Skin of body (tissue), 3 donors: ENCODE measurements at places on chromosomes 16 and 17. TPM values are rescaled to one million over a fixed set of nuclear protein-coding genes. Genes with fewer than 3 reads are reported as not detected.

DNA sequence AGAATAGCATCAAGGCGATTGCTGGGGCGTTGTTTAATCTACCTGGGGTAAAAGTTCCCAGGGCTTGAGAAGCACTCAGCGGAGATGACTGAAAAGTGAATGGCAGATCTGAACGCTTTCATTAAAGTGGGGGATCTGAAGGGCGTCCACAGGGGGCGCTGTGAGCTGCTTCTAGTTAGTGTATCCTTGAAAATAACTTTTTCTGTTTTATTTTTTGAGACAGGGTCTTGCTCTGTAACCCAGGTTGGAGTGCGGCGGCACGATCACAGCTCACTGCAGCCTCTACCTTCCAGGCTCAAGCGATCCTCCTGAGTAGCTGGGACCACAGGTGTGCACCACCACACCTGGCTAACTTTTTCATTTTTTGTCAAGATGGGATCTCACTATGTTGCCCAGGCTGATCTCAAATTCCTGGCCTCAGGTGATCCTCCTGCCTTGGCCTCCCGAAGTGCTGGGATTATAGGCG lies 360.4 kb downstream of the SEC14L1 start:
- no peak for DNase-seq

Gene TSR3
- 24.6 TPM for total RNA-seq

- DNase-seq = no peak
Measured at GRCh38 chr16:70701596-70701995, 15.7 kb upstream of the MTSS2 start.

DNA sequence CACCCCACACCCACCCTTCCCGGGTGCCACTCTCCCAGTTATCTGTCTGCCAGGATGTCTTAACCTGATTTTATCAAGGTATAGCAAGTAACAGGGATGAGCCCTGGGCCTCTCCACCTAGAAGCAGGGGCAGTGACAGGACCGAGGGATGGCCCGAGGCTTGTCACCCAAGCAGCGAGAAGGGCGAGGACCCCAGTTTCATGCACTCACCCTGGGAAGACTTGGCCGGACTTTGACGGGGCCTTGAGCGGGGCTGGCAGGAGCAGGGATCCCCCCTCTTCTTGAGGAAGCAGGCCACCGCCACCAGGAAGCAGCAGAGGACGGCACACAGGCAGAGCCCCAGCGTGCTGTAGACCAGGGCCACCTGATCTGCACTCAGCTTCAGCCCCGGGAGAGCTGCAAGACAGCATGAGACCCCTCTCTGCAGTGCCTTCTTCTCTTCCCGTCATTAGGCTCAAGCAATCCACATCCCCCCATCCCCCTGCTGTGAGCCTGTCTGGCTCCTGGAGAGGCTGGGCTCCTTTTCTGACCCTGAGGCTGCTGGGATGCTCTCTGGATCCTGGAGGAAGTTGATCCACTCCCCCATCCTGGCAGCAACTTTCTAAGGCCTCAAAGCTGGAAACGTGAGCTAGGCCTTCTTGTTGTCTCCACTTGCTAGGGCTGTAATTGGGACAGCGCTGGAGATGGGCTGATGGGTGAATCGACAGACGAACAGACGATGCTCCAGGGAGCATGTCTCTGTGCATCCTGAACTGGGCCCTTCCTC lies 31.6 kb downstream of the TNFRSF13B start:
- DNase-seq = no peak

- DNase-seq = no peak
Measured at GRCh38 chr16:63312346-63312745, 1276.1 kb upstream of the CDH8 start.

Gene SMIM22
- total RNA-seq = 1.3 TPM

GRCh38 chr17:13253733-13254410 lies 236.0 kb upstream of the ELAC2 start:
- no peak for DNase-seq

Gene OR1A2
- not detected for total RNA-seq

GRCh38 chr17:72491102-72491501 lies 370.3 kb downstream of the SOX9 start:
- no peak for DNase-seq

DNA sequence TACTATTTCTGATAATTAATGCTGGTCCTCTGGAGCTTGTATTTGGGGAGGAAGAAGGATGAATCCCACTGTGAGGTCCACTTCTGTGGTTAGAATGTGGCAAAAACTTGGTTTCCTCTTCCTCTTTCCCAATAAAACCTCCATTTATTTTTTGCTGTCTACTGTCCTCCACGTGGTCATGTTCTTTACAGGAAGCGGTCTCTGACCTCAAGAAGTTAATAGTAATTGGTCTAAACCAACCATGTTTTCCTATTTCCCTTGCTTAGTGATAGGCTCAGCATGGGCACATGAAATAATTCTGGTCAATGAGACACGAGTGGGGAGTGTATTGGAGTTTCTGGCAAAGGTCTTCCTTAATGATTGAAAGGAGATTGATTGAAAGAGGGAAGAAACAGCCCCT lies 33.9 kb downstream of the CHP2 start:
- DNase-seq = no peak

Gene OR2C1
- 0.30 TPM for total RNA-seq

DNA sequence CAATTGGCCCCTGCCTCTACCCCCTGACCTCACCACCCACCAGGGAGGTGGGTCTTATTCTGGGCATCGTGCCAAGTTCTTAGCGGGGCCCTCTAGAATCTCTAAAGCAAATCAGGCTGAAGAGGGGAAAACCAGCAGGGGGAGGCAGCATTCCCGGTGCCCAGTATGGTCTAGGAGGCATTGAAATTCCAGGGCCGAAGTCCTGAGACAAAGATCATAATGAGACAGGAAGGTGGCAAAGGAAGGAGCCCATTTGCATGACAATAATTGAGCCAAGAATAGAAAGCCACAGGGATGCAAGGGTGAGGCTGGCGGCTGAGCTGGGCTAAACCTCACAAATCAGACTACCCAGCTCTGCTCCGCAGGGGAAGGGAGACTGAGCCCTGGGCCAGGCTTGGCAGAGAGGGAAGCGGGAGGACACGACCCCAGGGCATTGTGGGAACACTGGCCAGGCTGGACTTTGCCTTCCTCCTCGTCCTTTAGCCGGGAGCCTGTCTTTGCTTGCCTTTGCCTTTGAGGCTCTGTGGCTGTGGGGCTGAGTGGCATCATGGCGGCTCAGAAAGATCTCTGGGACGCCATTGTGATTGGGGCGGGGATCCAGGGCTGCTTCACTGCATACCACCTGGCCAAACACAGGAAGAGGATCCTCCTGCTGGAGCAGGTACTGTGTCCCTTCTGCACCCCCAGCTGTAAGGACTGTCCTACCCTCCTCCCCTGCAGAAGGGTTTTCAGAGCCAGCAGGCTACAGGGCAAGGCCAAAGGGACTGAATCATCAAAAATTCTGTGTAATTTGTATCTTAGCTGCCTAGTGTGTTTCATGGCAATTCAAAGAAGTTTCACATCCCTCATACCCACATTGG lies at the start of gene PIPOX:
Gene PIPOX (plus strand): TSS at position 463 of the 860 bp plus-strand sequence. CDS start 85 bp downstream, at position 548.
- peak; percentile 15 for DNase-seq

DNA sequence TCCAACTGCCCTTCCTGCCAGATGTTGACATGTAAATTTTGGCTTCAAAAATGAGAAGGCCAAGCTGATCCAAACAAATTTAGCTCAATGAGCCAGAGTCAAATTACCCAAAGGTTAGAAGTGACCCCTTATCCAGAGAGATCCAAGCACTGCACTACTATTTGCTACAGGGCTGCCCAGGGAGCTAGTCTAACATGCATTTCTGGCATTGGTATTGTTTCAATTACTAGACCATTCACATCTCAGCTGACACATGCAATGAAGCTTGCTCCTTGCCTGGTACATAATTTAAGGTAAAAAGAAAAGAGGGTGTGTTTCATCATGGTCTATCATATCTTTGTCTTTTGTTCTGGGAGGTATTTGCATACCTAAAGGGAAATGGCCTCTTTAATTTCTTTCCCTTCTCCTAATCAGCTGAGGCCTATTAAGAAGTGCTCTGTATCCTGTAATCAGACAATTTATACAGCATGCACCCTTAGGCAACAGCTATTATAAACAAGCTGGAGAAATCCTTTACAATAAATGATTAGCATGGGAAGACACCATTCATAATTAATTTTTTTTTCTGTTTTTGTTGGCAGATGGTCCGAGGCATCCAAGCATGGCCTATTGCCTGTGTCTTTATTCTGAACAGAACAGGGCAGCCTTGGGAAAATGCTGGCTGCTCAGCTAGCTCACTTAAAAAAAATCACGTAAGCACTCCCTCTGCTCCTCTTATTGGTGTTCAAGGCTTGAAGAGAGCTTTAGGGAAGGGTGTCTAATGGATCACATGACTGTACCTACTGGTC lies 161.5 kb upstream of the SALL1 start:
- DNase-seq = no peak

Gene ZNF597
- 2.6 TPM for total RNA-seq

GRCh38 chr17:50745631-50746030 lies 21.7 kb downstream of the ANKRD40CL start:
- no peak for DNase-seq

Gene SLC22A31
- 2.6 TPM for total RNA-seq

DNA sequence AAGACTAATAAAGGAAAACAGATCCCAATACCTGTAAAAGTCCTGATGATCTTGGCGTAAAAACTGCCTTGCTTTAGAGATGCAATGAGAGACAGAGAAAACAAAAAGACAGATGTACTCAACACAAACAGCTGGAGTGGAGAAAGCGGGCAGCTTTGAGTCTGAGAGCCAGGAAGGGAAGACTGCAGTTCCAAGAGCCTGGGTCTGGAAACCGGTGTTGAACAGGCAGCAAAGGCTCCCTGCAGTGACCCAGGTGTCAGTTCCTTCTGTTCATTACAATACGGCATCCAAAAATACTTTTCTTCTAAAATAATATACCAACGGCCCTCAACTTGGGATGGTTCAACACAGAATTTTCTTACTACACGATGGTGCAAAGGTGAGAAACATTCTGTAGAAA lies 29.6 kb downstream of the VPS53 start:
- DNase-seq = no peak

GRCh38 chr16:26120729-26121128 lies 429.0 kb downstream of the HS3ST4 start:
- peak; percentile 48 for DNase-seq

DNA sequence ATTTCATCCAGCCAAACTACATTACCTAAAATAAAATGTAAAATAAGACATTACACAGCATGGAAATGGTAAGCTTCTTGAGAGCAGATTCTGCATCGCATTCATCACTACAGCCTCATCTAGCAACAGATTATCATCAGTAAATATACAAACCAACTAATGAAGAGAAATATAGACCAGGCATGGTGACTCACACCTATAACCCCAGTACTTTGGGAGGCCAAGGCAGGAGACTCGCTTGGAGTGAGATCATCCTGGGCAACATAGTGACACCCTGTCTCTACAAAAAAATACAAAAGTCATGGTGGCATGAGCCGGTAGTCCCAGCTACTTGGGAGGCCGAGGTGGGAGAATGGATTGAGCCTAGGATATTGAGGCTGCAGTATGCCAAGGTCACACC lies 19.9 kb downstream of the NCBP3 start:
- DNase-seq = no peak

- no peak for DNase-seq
Measured at GRCh38 chr17:34673995-34674890, 94.9 kb downstream of the TMEM132E start.

- DNase-seq = no peak
Measured at GRCh38 chr17:50593321-50593720, 32.8 kb downstream of the CACNA1G start.

Gene NACA2
- not detected for total RNA-seq

GRCh38 chr17:9408868-9409829 lies 166.5 kb downstream of the STX8 start:
- DNase-seq = peak; percentile 90

GRCh38 chr17:59372138-59372751 lies 40.8 kb downstream of the YPEL2 start:
- DNase-seq = peak; percentile 85

- DNase-seq = no peak
Measured at GRCh38 chr16:24291932-24292331, 35.8 kb downstream of the CACNG3 start.

Gene IRX5
- total RNA-seq = 13.5 TPM

- DNase-seq = no peak
Measured at GRCh38 chr17:75260641-75261335, 618 bp downstream of the GGA3 start.

DNA sequence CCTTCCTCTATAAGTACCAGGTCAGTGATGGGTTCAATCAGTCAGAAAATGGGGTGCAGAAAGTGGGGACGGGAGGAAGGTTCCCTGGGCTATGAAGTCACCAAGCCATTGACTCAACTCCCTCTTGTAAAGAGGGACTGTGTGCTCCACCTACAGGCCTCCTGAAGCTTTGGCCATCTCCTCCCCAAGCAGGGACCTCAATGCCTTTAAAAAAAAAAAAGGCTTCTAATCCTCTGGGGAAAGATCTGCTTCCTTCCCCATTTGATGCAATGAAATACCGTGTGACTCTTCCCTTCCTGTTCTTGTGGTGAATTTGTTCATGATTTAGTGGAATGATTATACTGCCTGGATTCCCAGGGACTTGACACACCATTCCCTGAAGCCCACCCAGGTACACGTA lies 30.8 kb downstream of the VWA3A start:
- no peak for DNase-seq

Gene CORO1A
- total RNA-seq = 16.0 TPM

- DNase-seq = peak; percentile 61
Measured at GRCh38 chr17:80497726-80498241, 21.4 kb upstream of the NPTX1 start.

GRCh38 chr16:67426950-67427349 lies 4.0 kb upstream of the HSD11B2 start:
- DNase-seq = no peak

DNA sequence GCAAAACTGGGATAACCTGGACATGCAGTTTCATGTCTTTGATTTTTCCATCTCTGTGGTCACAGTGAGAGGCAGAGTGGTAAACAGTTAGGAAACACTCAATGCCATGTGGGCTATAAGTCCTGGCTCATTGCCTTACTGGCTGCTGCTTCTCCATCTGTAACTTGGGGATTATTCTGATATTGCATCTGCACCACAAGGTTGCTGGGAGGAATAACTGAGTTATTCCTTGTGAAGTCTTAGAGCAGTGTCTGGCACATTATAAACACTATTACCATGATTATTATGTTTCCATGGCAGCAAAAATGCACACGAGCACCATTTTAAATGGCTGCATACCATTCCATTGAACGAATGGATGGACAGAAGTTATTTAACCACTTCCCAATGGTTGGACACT lies 111.7 kb upstream of the CDH5 start:
- no peak for DNase-seq

Gene CSH2
- total RNA-seq = not detected

Gene CD300LB
- total RNA-seq = 0.59 TPM

Gene SGCA
- total RNA-seq = 14.6 TPM

Gene CHRNE
- 0.69 TPM for total RNA-seq
